ENCODE measurements at places on chromosomes 11 and 22. TPM values are rescaled to one million over a fixed set of nuclear protein-coding genes. Genes with fewer than 3 reads are reported as not detected.

The SIDT2 gene
- 54.8 TPM for total RNA-seq

- no peaks in the 10 kb centered on the region for H3K4me1 ChIP-seq
- no peak overlapping the region for H3K4me3 ChIP-seq
- DNase-seq = peak; percentile 54
These were observed 56.3 kb downstream of the KREMEN1 start for GRCh38 chr22:29128891-29129807.

- peak overlapping the region; percentile 77 for H3K27ac ChIP-seq
- H3K4me3 ChIP-seq = no peak overlapping the region
- peak; percentile 76 for DNase-seq
- H3K4me1 ChIP-seq = peaks cover 8% of the 10 kb centered on the region
- no peaks in the 10 kb centered on the region for H3K27me3 ChIP-seq
- H3K36me3 ChIP-seq = no peaks in the 10 kb centered on the region
These were observed 344.5 kb upstream of the PLET1 start for GRCh38 chr11:112605093-112605666.

- H3K27ac ChIP-seq = no peak overlapping the region
- no peaks in the 10 kb centered on the region for H3K36me3 ChIP-seq
- no peak for DNase-seq
- H3K4me1 ChIP-seq = no peaks in the 10 kb centered on the region
These were observed 33.1 kb downstream of the TPBGL start for GRCh38 chr11:75273411-75274391.

DNA sequence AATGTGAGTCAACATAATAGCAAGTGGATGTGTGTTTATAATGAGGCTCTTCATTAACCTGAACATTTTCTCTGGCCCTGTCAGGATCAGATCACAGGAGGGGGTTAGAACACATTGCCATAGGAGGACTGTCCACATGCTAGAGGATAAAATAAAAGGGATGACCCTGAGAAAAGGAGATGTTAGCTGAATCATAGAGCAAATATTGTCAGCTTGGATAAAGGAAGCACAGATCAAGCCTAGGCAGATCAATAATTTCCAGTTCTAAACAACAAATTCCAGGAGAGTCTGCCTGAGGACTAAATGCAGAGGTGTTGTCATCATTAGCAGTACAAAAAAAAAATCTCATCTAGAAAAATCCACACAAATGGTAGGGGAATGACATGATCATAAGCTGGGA is 337.9 kb downstream of the LRRC4C start:
- no peaks in the 10 kb centered on the region for H3K36me3 ChIP-seq
- H3K4me3 ChIP-seq = no peak overlapping the region
- no peaks in the 10 kb centered on the region for H3K4me1 ChIP-seq
- DNase-seq = no peak
- H3K27me3 ChIP-seq = no peaks in the 10 kb centered on the region

GRCh38 chr11:37449146-37449545 is 851.1 kb upstream of the RAG2 start:
- H3K27ac ChIP-seq = no peak overlapping the region
- H3K27me3 ChIP-seq = no peaks in the 10 kb centered on the region
- H3K4me3 ChIP-seq = no peak overlapping the region
- DNase-seq = peak; percentile 41
- H3K36me3 ChIP-seq = no peaks in the 10 kb centered on the region

DNA sequence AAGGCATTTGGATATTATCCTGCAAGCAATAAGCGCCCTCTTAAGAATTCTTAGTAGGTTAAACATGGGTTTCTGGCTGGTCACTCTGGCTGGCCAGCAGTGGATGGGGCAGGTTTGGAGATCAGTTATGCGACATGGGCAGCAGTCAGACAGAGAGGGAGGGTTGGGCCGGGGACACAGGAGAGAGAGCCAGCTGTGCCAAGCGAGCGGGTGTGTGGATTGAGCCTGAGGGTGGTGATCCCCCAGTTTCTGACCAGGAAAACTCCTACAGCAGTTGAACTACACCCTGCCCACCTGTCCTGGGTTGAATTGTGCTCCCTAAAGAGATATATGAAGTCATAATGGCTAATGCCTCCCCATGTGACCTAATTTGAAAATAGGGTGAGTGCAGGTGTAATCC is 671.2 kb downstream of the TBC1D22A start:
- no peak overlapping the region for H3K27ac ChIP-seq
- no peak for DNase-seq
- no peaks in the 10 kb centered on the region for H3K27me3 ChIP-seq
- H3K36me3 ChIP-seq = no peaks in the 10 kb centered on the region
- no peak overlapping the region for H3K4me3 ChIP-seq

GRCh38 chr11:44726283-44727113 is at the start of gene TSPAN18:
Gene TSPAN18 (plus strand): TSS chr11:44726962. CDS start chr11:44906417, 179,455 bp downstream.
- H3K27ac ChIP-seq = no peak within 1 kb of the TSS
- H3K4me1 ChIP-seq = no peaks in the 10 kb centered on the region
- H3K4me3 ChIP-seq = peak within 1 kb of the TSS; percentile 55
- H3K36me3 ChIP-seq = no peaks in the 10 kb centered on the region

The VSIG2 gene
- total RNA-seq = 0.18 TPM

- DNase-seq = no peak
- H3K27ac ChIP-seq = peak overlapping the region; percentile 60
- no peaks in the 10 kb centered on the region for H3K27me3 ChIP-seq
- no peak overlapping the region for H3K4me3 ChIP-seq
- peaks cover 34% of the 10 kb centered on the region for H3K4me1 ChIP-seq
These were observed 113.0 kb downstream of the ATXN10 start for GRCh38 chr22:45784357-45785277.

The UBQLNL gene
- total RNA-seq = 0.27 TPM

The B3GAT3 gene
- 54.5 TPM for total RNA-seq

- DNase-seq = no peak
- H3K4me1 ChIP-seq = peaks cover 4% of the 10 kb centered on the region
- no peaks in the 10 kb centered on the region for H3K27me3 ChIP-seq
- H3K27ac ChIP-seq = no peak overlapping the region
- no peaks in the 10 kb centered on the region for H3K36me3 ChIP-seq
These were observed 25.0 kb downstream of the TIMP3 start for GRCh38 chr22:32826537-32826936.

The HTR3B gene
- not detected for total RNA-seq

The DERL3 gene
- 0.82 TPM for total RNA-seq

DNA sequence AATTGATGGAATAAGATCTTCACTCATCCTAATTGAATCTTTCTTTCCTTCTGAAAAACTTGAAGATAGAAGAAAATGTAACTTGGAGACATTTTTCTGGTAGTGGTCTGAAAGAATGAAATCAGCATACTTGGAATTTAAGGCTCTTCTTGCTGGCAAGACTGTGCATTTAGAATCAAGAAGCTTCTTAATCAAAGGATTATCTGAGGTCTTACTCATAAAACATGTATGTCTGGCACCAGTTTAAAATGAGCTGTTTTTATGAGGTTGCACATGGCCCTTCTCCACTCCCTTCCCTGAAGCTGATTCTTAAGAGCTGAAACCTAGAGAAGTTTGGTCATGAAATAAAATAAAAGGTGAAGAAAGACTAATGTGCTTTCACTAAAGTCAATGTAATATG is 77.3 kb downstream of the ARHGEF12 start:
- H3K27ac ChIP-seq = no peak overlapping the region
- no peaks in the 10 kb centered on the region for H3K27me3 ChIP-seq
- H3K36me3 ChIP-seq = no peaks in the 10 kb centered on the region
- peak; percentile 91 for DNase-seq

The MPPED1 gene
- total RNA-seq = not detected

The SLC22A9 gene
- not detected for total RNA-seq

- no peaks in the 10 kb centered on the region for H3K27me3 ChIP-seq
- no peak overlapping the region for H3K27ac ChIP-seq
- no peak overlapping the region for H3K4me3 ChIP-seq
- no peaks in the 10 kb centered on the region for H3K36me3 ChIP-seq
These were observed 252.4 kb downstream of the GRM5 start for GRCh38 chr11:88813233-88813915.

GRCh38 chr11:34331736-34332135 is 26.1 kb downstream of the ABTB2 start:
- H3K27ac ChIP-seq = no peak overlapping the region
- H3K4me1 ChIP-seq = peaks cover 14% of the 10 kb centered on the region
- H3K36me3 ChIP-seq = no peaks in the 10 kb centered on the region
- no peak for DNase-seq

The HBG2 gene
- not detected for total RNA-seq

The GGT5 gene
- total RNA-seq = 0.89 TPM

The TEX12 gene
- total RNA-seq = not detected

DNA sequence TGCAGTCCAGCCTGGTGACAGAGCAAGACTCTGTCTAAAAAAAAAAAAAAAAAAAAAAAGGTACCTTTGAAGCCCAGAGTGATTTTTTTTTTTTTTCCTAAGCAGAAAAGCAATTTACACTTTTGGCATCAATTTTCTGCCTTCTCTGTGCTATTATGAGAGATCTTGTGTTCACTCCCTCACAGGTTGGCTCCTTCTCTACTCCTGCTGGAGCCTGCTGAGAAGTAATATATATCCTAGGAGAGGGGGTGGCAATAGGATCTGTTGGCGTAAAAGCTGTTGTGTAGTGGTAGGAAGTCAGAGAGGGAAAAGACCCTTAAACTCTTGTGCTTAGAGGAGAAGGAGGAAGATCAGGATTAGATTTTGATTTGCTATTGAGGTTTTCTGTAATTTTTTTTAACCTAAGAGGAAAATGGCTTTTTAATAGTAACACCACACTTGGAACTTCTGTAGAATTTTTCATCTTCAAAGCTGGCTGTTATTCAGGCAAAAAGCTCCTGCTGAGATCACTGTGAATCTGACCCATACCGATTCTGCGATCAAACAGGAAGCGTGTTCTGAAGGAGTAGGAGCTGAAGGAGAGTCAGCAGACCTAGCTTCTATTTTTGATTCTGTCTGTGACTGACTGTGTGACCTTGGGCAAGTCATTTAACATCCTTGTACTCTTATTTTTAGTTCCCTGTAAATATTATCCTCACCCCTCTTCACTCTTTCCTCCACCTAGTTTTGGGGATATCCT is 77.7 kb downstream of the TRIM44 start:
- no peaks in the 10 kb centered on the region for H3K4me1 ChIP-seq
- H3K27me3 ChIP-seq = no peaks in the 10 kb centered on the region
- H3K4me3 ChIP-seq = no peak overlapping the region
- peaks cover 14% of the 10 kb centered on the region for H3K36me3 ChIP-seq
- H3K27ac ChIP-seq = no peak overlapping the region
- no peak for DNase-seq

GRCh38 chr11:18282626-18283025 is 16.6 kb downstream of the SAA1 start:
- H3K4me3 ChIP-seq = no peak overlapping the region
- no peak overlapping the region for H3K27ac ChIP-seq
- H3K36me3 ChIP-seq = peaks cover 54% of the 10 kb centered on the region
- H3K27me3 ChIP-seq = no peaks in the 10 kb centered on the region

The MMP12 gene
- total RNA-seq = not detected

DNA sequence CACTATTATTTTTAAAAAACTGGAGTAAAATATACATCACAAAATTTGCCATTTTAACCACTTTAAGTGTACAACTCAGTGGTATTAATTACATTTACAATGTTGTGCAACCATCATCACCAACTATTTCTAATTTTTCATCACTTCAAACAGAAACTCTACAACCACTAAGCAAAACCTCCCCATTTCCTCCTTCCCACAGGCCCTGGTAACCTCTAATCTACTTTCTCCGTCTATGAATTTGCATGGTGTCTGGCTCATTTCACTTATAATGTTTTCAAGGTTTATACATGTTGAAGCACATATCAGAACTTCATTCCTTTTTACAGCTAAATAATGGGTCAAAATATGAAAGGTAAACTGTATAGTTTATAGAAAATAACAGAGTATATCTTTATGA is 24.4 kb downstream of the DDI1 start:
- DNase-seq = no peak
- no peak overlapping the region for H3K27ac ChIP-seq
- no peaks in the 10 kb centered on the region for H3K27me3 ChIP-seq
- no peak overlapping the region for H3K4me3 ChIP-seq

The SELENOM gene
- 205 TPM for total RNA-seq

DNA sequence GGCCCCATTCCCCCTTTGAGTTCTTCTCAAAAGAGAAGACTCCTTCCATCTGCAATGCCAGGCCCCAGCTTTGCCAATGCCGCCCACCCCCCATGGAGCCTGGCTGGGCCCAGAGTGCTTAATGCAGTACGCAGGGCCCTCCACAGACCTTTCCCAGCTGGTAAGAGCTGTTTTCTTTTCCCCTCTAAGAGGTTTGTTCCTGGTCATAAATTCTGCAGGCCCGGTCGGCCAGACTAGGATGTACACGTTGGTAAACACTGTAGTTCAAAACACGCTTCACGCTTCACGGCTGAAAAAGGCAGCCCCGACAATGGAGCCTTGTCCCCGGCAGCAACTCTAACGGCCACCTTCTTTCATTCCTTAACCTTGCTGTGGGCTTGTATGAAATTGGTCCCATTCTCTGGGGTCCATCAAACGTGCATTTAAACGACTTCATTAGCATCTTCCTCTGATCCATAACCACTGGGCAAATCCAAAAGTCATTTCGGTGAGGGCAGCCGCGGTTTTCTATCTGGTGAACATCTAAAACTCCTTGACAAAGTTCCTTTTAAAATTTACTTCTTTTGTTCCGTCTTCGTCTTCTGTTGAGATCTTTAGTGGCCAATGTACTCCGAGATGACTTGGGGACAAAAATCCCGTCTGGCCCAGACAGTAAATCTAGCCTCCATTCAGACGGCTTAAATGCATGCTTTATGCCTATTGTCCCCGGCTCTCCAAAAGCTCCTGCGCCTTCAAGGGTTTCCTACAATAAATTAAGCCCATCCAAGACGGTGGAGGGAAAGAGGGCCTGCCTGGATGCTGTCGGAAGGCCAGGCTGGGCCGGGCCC is 60.0 kb upstream of the MYEOV start:
- DNase-seq = no peak
- H3K4me3 ChIP-seq = no peak overlapping the region
- H3K27me3 ChIP-seq = peaks cover 3% of the 10 kb centered on the region
- no peaks in the 10 kb centered on the region for H3K4me1 ChIP-seq
- no peak overlapping the region for H3K27ac ChIP-seq

DNA sequence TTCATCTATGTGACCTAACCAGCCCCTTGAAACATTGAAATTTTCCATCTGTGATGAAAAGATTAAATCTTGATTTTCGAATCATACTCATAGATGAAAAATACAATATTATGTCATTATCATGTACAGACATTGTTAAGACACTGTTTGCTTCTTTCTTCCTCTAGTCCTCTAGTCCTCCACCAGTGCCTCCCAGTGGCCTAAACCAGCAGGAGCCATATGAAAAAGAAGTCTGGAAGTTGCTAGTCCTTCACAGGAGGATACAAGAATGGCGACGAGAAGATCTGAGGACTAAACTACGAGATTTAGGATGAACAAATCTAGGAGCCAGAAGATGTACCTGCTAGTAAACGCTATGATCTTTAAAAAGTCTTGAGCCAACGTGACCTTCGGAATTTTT is 134.1 kb downstream of the SLC17A6 start:
- no peaks in the 10 kb centered on the region for H3K27me3 ChIP-seq
- H3K4me3 ChIP-seq = no peak overlapping the region
- no peak overlapping the region for H3K27ac ChIP-seq
- peaks cover 2% of the 10 kb centered on the region for H3K4me1 ChIP-seq
- DNase-seq = no peak

GRCh38 chr11:80872116-80872728 is 1431.4 kb upstream of the TENM4 start:
- no peak overlapping the region for H3K4me3 ChIP-seq
- no peaks in the 10 kb centered on the region for H3K36me3 ChIP-seq
- no peaks in the 10 kb centered on the region for H3K4me1 ChIP-seq
- no peaks in the 10 kb centered on the region for H3K27me3 ChIP-seq
- no peak overlapping the region for H3K27ac ChIP-seq

- no peaks in the 10 kb centered on the region for H3K27me3 ChIP-seq
- H3K36me3 ChIP-seq = no peaks in the 10 kb centered on the region
- no peak overlapping the region for H3K4me3 ChIP-seq
- H3K27ac ChIP-seq = no peak overlapping the region
- peak; percentile 70 for DNase-seq
These were observed 364.0 kb downstream of the CASP12 start for GRCh38 chr11:104534278-104534677.

The KDM4D gene
- total RNA-seq = 0.93 TPM

Data from astrocyte (in vitro differentiated cells and primary cell).